ENCODE measurements at places on chromosomes 4 and X.

DNA sequence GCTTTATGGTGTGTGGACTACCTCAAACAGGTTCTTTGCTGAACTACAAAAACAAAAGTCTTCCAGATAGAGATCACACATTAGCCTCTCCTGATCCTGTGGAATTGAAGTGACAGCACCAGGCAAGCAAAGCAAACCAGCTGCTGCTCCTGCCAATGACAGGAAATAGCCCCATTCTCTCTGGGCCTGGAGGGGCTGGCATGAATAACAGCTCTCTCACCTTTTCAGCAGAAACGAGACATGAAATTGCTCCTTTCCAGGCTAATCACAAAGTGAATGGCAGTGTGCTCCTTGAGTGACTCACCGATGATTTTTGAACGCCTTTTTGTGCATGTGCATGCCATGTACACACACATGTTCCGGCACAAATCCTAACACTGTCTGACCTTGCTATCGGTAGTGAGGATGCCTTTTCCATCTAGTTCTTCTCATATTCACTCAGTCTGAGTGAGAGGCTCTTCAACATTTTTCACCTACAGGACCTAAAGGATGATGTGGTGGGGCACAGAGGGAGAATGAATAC, 24.4 kb downstream of the MFAP3L start:
- peak; percentile 79 for DNase-seq

DNA sequence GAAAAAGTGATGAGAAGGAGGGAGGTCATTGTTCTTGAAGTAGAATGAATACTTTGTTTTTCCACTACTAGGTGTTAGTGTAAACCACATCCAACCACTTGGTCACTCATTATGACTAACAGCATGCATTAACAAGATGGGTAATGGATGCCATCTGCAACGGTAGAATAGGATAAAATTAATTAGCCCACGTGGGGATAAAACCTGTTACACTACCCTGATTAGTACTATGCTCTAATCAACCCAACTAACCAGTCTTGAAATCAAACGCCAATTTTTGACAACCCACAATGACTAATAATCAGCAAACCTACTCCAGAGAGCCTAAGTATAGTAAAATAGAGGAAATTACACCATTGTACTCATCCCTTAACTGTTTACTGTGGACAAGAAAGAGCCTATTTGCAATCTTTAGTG, 93.4 kb upstream of the MCF2 start:
- DNase-seq = no peak

GRCh38 chr4:177159600-177159999, 150.1 kb upstream of the NEIL3 start:
- DNase-seq = no peak

DNA sequence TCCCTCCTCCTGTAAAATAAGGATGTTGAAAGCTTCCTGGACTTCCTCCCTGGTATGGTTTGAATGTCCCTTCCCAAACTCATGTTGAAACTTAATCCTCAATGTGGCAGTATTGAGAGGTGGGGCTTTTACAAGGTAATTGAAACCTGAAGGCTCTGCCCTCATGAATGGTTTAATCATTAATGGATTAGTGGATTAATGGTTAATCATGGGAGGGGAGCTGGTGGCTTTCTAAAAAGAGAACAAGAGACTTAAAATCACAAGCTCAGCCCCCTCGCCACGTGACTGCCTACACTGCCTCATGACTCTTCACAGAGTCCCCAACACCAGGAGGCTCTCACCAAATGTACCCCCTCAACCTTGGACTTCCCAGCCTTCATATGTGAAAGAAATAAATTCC, 124.6 kb upstream of the ANXA3 start:
- DNase-seq = no peak

DNA sequence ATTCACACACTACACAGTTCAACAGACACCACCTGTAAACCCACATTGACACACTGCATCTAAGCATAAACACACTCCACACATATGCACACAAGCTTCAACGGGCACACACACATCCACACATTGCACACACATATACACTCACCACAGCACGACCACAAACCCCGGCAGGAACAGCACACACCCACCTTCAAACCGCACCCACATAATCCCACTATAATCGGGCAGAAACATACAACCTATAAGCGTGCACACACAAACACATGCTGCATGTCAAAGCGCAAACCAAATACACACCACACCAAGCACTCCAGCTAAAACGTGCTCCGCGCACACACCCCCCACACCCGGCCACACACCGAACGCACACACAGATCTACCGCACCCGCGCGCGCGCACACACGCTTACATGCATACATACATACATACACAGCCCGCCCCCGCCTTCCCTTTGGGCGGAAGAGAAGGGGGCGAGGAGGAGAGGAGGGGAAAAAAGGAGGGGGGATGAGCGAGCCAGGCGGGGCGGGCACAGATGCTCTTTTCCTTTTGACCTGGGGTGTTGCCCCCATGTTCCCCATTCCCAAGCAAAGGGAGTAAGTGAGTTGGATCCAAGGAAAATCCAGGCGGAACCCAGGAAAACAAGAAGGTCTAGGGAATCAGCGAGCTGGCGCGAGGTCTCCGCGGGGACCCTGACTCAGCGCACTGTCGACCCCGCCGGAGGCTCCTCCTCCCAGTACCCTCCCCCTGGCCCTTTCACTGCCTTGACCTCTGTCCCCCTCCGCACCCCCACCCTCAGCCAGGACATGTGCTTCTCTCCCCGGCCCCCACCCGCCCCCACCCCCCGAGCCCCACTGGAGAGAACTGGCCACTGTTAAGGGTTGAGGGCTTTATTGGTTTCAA, 9.9 kb downstream of the ARHGAP36 start:
- DNase-seq = no peak
